ENCODE measurements at places on chromosomes 16 and 17.

DNA sequence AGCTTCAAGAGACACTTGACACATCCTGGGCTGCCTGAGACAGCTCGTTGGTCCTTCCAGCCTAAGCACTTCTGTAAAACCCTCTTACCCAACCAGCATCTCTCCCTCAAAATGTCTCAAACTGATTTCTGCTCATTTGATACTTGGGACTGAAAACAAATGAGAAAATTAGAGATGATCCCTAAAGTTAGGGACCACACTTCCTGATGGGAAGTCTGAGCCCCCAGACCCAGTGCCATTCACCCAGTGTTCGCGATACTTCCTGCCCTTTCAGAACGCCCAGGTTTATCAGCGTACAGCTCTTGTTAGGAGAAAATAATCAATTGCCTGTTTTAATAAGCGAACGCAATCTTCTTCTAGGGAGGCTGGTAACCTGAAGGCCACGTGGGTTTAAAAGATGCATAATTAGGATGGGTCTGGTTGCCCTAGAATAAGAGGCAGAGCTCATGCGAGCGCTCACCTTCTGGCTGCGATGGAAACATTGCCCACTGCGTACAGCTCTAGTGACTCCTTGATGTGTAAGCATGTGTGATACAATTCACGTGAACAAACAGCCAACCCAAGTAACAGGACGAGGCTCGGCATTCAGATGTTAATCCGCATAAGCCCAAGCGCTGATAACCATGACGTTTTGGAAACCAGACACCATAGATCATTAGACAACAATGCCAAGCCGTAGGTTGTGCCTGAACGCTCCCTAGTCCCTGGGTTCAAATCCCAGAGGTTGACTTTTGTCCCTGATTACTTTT, 213.1 kb downstream of the FOXL1 start:
- no peak for DNase-seq

- no peak for DNase-seq
Measured at GRCh38 chr16:14181371-14182050, 110.4 kb downstream of the MRTFB start.

- no peak for DNase-seq
Measured at GRCh38 chr17:7631398-7632380, 1.8 kb downstream of the SHBG start.

GRCh38 chr16:79310710-79311109, 289.8 kb downstream of the MAF start:
- no peak for DNase-seq

DNA sequence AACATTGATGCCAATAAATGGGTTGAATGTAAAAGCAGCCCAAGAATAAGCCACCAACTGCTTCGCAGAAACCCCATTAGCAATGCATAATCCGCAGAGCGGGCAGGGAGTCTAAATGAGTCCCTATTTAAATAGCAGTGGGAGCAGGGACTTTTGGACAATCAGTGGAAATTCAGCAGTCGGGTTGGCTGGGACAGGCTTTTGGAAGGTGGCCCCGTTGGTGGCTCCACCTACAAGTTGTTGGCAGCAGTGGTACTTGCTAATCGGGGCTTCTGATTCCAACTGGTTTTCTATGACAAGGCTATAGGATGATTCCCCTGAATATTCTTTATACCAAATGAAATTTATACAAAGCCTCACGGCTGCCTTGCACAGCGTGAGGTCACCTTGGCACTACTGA, 86.3 kb downstream of the WDR59 start:
- no peak for DNase-seq

GRCh38 chr17:81365601-81366585, 29.4 kb upstream of the BAHCC1 start:
- no peak for DNase-seq

- no peak for DNase-seq
Measured at GRCh38 chr17:43033948-43034881, 9.2 kb downstream of the RND2 start.

DNA sequence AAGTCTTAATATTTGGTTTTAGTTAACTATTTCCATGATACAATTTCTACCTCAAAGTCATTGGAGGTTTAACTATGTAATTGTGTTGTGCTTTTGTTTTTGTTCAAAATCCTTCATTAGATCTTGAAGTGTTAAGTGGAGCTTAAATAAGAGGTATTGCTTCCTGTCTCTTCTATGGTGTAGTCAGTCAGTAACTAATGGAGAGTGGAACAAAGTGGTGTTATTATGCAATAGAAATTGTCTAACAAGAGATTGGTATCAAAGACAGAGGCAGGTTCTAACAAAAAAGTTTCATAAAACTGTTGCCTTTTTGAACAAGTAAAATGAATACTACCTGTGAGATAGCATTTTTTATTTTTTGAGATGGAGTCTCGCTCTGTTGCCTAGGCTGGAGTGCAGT, 45.2 kb downstream of the GRB7 start:
- no peak for DNase-seq

DNA sequence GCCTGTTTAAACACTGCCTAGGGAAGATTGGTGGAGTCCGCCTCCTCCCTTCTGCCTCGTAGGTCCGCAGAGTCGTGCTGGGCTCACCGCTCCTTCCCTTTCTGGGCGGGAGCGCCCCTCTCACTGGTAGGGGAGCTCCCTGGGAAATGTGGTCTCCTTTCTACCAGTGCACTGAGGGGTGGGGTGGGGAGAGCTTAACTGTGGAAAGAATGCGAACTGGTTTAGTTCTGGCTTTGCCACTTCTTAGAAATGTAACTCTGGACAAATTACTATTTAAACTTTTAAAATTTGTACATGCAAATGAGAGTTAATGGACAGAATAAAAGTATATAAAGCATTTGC, 105.7 kb downstream of the RPTOR start:
- no peak for DNase-seq

DNA sequence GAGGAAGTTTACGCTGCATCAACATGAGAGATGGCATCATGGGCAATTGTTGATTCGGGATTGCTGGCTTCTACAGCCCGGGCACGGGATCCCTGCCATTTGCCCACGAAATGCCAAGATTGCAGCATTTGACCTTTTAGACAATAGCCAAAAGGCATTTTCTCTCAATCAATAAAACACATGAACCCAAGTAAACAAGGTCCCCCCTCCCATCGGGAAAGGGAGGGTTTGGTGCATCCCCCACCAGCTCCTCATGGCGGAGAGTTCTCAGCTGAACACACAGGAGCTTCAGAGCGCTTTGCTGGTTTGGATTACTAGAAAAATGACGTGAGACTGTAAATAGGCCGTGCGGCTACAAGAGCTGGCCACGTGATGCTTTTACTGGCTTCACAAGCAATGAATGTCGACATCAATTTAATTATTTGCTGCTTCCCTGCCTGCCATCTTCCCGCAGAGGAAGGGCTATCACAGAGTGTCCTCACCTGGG, 147.6 kb downstream of the C16orf95 start:
- no peak for DNase-seq

DNA sequence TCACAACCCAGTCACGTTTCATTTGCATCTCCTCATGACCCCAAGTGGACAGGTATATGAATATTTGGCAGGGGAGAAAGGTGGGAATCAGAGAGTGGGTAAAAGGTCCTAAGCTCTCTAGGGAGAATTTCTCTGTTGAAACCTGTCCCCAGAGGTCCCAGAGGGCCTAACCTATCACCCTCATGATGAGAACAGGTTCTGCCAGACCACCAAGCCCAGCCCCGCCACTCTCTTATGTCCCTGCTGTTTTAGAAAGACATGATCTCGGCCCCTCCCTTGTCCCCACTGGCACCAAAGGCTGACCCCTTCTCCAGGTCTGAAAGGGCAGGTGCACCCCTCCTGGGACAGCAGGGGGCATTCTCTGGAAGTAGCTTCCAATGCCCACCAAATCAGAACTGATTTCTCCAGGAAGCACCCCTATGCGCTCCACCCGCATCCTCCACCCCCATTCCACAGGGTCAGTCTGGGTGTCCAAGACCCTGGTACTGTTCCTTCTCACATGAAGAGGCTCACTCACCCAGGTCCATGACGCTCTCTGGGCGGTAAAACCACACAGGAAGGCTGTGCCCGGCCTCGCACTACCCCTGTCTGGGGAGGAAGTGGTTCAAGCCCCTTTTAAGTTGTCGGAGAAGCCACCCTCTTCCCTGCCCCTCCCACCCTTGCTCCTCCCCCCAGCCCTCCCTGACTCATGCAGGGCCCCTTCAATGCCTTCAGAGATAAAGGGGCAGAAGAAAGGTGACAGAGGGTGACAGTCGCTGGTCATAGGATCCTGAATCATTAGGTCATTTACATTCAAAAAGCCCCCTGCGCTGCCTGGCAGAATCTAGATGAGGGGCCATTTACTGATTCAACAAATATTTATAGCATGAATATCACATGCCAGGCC, at the start of gene CCR7:
TSS of gene CCR7 (minus strand) at position 590 of the 886 bp plus-strand sequence. CDS start at position 527, 63 bp downstream.
- DNase-seq: peak; percentile 66

DNA sequence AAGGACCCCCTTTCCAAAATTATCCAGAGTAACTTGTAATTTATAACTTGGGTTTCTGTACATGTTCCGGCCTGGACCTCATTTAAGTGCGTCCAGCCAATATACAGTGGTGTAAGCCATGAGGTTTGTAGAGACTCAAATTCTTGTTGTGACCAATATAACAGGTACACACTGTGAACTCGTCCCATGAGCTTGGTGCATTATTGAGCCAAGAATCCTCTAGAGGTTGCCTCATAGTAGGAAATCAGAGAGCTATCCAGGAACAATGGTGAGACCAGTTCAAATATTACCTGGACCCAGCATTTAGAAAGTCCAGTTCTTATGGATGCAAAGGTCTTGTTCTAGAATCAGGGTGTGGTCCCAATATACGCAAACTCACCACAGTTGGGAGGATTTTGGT, 138.2 kb downstream of the NPIPB5 start:
- DNase-seq: no peak

DNA sequence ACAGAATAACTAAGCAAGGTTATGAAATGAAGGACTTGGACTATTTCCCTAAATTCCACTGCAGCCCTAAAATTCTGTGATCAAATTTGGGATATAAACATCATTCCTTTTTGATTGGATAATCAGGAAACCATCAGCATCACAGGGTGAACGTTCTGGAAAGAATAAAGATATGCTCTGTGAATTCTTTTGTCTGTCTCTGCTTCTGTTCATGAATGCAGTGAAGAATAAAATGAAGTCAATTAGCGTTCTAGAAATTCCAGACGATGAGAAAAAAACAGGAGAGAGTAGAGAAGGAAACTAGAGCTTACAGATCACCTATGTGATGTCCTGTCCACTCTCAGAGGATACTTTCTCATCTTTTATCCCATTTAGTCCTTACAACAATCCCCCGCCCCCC, 295.1 kb upstream of the SOX9 start:
- DNase-seq: no peak

DNA sequence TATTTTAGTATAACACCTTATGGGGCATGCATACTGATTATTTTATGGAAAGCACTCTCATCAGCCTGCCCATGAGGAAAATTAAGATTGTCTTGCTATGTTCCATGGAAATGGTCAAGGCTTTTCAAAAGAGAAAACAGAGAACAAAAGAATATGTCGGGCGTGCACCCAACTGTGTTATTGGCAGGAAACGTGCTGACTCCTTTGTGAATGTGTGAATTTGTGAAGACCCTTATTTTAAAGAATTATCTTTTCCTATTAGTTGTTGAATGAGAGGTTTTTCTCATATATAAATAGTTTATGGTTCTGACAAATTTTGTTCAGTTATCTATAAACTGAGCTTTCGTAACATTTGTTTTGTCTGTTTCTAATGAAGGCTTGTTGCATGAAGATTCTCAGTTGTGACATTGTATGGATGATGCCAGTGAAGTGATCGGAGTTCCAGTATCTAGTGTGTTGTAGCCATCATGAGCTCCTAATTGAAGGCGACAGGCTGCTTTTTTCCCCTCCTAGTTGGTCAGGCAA, 180.0 kb downstream of the BCAS3 start:
- DNase-seq: no peak

GRCh38 chr17:7912927-7913524, 3.1 kb downstream of the RNF227 start:
- DNase-seq: no peak

GRCh38 chr16:66547101-66547989, 2.6 kb downstream of the TK2 start:
- DNase-seq: no peak

DNA sequence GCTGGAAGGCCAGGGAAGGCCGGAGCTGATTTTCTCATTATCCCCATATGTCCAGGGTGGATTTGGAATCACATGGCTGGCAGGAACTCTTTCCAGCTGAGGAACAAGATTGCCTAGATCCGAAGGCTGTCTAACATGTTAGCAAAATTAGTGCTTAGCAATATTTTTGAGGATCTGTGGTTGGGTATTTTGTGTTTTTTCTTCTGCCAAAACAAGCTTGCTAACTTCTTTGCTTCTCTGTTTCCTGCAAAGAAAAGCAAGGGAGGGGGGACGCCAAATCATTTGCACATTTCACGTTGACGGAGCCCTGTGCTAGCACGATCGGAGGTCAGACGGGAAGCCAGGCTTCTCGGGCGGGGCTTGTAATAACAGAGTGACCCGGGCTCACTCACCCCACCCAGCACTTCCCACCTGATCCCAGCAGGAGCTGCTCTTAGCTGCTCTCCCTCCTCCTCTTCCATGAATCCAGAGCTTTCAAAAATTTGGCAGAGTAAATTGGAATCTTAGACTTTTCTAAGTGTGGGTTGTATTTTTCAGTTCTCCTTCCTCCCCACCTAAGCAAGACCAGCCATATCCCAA, 33.3 kb upstream of the FOXF1 start:
- no peak for DNase-seq

DNA sequence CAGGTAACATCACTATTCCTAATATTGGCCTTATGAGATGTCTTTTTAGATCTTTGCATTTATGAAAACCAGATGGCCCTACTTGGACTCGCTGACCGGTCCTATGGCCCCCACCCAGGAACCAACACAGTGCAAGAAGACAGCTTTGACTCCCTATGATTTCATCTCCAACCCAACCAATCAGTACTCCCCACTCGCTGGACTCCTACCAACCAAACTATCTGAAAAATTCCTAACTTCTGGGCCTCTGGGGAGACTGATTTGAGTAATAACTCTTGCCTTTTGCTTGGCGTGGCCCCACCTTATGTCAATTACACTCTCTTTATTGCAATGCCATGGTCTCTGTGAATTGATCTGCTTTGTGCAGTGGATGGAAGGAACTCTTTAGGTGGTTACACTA, 828.9 kb downstream of the CDH11 start:
- DNase-seq: no peak

DNA sequence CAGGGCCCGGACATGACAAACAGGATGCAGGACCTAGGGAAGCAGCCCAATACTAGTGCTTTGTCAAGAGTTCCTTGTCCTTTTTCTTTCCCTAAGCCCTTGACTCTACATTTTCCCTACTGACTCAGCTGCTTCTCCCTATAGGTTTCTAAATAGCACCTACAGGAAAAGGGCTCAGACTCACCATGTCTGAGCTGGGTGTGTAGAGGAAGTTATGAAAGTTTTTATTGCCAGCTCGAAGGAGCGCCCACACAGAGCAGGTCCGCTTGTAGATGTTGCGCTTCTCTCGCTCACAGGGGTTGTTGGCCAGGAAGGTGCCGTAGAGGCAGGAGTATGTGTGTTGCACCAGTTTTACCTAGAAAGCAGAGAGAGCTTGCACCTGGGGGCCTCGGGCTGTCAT, 10.6 kb downstream of the MTMR4 start:
- no peak for DNase-seq

GRCh38 chr17:72472106-72472505, 351.3 kb downstream of the SOX9 start:
- no peak for DNase-seq

Measured in stimulated activated CD8-positive, alpha-beta memory T cell treated with anti-CD3 and anti-CD28 coated beads, Interleukin-15, amount 100 ng/mL, for 4 hours (primary cell).